Amygdala (tissue), 56 donors: ENCODE measurements at places on chromosomes 4 and X.

DNA sequence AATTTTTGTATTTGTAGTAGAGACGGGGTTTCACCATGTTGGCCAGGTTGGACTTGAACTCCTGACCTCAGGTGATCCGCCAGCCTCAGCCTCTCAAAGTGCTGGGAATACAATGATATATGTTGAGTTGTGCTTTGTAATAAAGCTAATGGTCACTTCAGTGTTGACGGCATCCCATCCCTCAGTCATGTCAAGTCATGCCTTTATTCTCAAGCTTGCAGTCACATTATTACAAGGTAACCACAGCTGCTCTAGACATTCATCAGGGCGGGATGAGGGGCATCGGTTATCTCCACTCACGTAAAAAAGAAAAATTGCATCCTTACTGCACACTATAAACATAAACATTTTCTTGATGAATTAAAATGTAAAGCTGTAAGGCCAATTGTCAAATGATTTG is 12.8 kb upstream of the FAT1 start:
- DNase-seq: no peak

- no peak for DNase-seq
These were observed 104.1 kb upstream of the DDIT4L start for GRCh38 chr4:100294356-100294755.

- no peak for DNase-seq
These were observed 68.0 kb upstream of the TMEM164 start for GRCh38 chrX:109934935-109935334.

- peak; percentile 48 for DNase-seq
These were observed 10.9 kb downstream of the MFAP3L start for GRCh38 chr4:170015285-170015684.

- DNase-seq: no peak
These were observed 67.8 kb downstream of the WFS1 start for GRCh38 chr4:6337331-6337935.

- no peak for DNase-seq
These were observed 14.3 kb downstream of the SMARCAD1 start for GRCh38 chr4:94221916-94222315.

DNA sequence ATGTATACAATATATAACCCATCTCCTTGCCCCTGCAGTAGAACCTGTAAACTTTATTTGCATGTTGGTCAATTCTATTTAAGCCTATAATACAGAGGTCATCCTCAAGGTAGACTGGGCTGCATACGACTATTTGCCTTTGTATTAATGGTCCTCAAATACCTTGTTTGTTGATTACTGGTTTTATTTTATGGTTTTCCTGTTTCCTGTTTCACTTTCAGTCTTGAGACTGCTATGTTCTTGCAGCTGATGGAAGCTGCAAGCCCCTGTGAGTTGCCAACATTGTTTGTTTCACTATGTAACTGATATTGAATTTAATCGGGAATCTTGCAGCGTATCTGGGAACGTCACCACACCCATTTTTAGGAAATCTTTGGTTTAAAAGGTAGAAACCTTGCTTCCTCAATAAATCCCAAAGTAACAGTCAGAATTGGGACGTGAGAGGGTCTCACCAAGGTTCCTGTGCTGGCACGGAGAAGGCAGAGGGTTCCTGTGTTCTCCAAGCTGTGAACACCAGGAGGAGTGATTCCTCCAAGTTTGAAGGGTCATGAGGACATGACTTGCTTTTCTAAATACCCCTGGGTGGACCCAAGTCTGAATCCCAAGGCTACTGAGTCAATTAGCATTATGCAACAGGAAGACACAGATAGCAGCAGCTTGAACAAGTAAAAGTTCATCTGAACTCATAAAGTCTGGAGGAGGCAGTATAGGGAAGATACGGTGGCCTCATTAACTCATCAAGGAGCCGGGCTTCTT is 110.6 kb upstream of the PNPLA4 start:
- DNase-seq: no peak
